Activated naive CD4-positive, alpha-beta T cell (primary cell): ENCODE measurements at places on chromosomes 1 and 21.

GRCh38 chr1:5659606-5660005, 332.6 kb downstream of the NPHP4 start:
- no peak for DNase-seq

GRCh38 chr21:34513129-34513675, 1.2 kb upstream of the KCNE1 start:
- DNase-seq, result no peak

GRCh38 chr21:41023936-41024335, 144.0 kb upstream of the BACE2 start:
- DNase-seq, result no peak

DNA sequence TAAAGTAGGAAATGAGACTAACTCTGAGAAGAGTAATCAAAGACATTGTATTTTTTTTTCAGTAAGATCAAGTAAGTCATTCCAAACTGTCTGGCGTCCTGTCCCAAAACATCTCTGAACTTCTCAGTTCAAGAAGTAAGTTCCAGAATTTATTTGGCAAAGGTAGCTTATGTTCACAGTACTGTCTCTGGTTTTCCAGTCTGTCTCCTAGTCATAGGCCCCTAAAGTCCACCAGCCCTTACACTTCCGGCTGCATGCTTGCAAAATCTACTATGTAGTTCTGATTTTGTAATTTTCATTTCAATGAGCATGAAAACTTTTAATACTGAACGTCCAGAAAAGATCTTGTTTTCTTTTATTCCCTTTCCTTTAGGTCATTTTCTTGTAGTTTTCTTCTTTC, 61.4 kb upstream of the S1PR1 start:
- no peak for DNase-seq

- DNase-seq, result no peak
These were observed 8.4 kb downstream of the PDE9A start for GRCh38 chr21:42661688-42662429.

DNA sequence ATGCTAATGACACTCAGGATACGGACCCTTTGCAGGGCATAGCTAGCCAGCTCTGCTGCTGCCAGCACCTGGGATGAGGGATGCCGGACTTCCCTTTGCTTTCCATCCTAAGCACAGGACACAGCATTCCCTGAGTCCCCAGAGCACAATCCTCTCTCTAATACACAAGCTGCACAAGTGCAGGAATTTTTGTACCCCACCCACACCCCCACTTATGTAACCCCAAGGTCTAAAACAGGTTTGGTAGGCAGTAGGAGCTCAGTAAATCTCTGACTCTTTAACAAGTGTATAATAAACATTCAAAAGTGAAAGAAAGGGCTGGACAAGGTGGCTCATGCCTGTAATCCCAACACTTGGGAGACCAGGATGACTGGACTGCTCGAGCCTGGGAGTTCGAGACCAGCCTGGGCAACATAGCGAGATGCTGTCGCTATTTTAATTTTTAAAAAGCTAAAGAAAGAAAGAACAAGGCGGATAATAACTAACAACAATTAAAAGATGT, 42.2 kb upstream of the IGSF3 start:
- DNase-seq, result no peak

GRCh38 chr1:97500760-97501159, 420.1 kb downstream of the DPYD start:
- DNase-seq, result no peak

- no peak for DNase-seq
These were observed 379 bp downstream of the RER1 start for GRCh38 chr1:2391931-2392509.

GRCh38 chr21:43816611-43817071, 27.3 kb downstream of the RRP1 start:
- DNase-seq, result no peak

- no peak for DNase-seq
These were observed 23.5 kb downstream of the S100A10 start for GRCh38 chr1:151970128-151970527.

DNA sequence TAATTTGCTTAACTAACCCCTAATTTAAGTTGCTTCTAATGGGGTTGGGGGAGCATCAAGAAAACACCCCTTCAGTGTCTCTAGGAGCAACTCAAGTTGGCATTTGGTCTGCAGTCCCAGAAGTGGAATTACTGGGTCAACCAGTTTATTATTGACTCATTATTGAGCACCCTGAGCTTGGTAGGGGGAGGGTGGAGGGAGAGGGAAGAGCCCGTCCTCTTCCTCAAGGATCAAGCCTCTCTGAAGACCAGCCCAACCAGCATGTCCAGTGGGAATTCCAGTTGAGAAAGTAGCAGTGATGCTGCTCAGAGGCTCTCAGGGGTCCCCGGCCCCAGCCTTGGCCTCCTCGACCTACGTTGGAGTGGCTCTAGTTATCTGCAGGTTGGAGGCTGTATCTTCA, 2.1 kb upstream of the PLA2G2F start:
- DNase-seq, result no peak

DNA sequence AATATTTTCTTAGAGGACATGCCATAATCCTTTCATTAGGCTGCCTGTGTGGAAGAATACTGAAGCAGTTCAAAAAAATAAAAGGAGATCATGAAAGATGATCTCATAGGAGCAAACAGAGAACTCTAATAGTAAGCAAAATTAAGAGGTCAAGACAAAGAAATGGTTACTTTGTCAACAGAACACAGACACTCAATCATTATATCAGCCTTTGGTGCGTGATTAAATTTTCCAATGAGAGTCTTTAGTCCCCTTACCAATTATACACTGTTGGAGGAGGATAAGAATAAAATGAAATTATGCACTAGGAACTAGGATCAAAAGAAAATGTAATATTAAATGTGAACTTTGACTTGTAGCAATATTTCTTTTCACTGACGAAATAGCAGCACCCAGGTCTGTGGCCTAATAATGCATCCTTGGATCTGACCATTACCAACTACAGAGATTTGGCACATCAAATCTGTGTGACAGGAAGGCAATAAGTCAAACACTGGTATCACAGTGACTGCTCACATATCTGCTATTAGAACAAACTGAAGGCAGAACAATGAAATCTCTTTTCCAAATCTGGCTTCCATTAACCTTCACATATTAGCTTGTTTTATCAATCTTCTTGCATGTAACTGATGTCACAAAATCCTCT, 1812.9 kb downstream of the PLA2G4A start:
- DNase-seq, result no peak

DNA sequence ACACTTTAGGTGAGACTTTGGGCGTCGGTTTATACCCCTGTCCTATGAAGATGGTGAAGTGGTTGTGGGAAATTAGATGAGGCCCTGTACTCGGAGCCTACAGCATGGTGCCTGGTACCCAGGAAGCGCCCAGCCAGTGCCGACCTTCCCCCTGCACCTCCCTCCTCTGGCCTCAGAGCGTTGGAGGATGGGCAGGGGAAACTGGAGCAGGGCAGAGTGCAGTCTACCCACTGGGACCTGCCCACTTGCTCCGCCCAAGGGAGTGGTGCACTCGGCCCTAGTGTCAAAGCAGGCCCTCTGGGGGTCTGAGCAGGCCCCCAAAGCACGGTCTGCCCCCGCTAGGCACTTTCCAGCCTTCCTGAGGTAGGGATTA, 13.0 kb upstream of the TTC22 start:
- DNase-seq, result no peak

DNA sequence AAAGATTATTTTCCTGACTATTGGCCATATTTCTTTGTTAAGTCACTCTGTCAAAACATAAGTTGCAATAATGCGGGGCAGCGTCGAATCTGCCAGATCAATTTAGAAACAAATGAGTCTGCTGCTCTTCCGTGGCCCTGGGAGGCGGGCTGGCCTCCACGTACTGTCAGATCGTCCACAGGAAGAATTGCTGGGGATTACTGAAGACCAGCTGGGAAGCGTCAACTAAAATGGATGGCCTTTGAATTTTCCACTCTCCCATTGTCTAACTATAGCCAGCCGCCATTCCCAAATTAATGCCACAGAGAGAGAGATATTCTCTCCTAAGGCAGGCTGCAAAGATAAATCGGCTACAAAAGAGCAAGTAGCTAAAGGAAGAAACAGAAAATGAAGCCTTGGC, 560.2 kb downstream of the SMYD3 start:
- DNase-seq, result no peak

DNA sequence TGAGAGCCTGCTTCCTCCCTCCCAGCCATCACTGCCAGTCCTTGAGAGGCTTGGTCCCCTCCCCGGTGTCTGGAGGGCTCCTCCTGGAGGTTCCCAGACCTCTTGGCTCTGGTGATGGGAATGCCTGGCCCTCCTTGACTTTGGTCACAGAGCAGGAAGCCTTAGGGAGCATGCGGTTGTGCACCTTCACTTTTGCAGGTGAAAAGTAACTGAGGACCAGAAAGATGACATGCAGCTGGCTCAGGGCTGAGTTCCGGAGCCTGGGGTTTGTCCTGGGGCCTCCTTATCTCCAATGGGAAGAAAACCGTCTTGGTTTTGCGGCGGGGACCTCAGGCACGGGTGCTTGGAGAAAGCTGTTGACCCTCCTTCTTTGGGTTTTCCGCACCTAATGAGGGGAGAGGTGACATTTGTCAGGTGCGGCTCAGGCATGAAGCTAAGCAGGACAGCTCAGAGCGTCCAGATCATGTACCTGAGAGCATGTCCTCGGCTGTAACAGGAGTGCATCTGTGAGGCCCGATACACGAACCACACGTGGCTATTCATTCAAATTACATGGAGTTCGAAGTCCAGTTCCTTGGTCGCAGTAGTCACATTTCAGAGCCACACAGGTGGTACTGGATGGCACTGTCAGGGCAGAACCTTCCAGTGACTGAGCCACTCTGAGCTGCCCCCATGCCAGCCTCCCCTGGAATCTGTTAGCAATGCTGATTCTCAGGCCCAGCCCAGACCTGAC, 608 bp upstream of the MX2 start:
- no peak for DNase-seq

DNA sequence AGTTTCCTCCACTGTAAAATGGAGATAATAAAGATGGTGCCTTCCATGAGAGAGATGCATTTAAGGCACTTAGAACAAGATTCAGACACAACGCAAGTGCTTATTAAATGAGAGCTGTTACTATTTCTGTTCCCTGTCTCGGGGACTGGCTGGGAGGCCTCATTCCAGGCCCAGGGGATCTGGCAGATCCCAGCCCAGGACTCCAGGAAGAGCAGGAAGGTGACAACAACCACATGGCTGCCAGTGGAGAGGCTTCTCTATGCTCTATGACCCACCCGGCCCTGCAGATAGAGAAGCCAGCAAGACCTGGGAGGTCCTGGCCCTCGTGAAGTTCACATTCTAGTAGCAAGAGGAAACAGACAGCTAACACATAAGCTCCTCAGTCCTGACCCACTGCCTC, 175.5 kb downstream of the ACTL8 start:
- DNase-seq, result no peak

DNA sequence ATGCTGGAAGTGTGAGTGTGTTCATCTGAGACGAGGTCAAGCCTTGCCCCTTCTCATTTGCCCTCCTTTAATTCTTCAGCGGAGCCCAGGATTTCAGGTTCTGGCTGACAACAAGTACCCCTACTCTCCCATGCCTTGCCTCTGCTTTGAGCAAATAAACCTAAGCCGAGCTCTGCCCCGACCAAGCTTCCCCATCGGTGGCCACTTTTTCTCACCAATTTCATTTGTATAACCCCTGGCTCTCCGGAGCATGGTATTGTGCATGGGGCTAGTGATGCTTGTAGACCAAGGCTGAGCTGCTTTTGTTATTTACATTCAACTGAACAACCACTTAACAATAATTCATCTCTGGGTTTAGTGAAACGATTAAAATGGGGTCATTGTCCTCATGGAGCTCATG, 100.2 kb upstream of the RAB3GAP2 start:
- DNase-seq, result no peak

GRCh38 chr1:33418811-33419210, 12.1 kb downstream of the PHC2 start:
- no peak for DNase-seq

- DNase-seq, result no peak
These were observed 7.6 kb upstream of the EIF4G3 start for GRCh38 chr1:21184276-21184675.

- no peak for DNase-seq
These were observed 187.2 kb upstream of the AJAP1 start for GRCh38 chr1:4467241-4467640.

GRCh38 chr1:174276087-174276486, 116.8 kb downstream of the RABGAP1L start:
- DNase-seq, result no peak

DNA sequence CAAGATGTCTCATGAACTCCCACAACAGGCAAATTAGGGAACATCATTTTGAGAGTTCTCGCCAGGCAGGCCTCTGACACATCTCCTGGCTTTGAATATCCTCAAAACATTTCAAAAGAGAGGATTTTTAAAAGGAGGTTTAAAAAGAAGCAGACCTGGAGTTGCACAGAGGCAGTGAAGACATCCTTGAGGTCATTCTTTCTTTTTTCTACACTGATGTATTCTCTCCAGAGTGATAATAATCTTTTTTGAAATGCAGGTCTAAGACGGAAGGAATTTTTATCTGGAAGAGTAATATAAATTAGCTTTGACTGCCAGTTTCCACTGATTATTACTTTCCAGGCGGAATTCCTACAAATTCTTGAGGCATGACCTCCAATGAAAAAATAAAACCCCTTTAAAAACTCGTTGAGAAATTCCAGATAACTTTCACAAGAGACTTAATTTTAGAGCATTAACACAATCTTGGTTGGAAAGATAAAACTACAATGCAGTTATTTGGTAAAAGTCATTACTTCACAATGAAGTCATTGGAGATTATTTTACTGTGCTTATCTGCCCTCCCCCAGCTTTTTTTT, 125.0 kb downstream of the LYPLAL1 start:
- no peak for DNase-seq

GRCh38 chr1:227774821-227775661, 39.8 kb downstream of the SNAP47 start:
- no peak for DNase-seq

DNA sequence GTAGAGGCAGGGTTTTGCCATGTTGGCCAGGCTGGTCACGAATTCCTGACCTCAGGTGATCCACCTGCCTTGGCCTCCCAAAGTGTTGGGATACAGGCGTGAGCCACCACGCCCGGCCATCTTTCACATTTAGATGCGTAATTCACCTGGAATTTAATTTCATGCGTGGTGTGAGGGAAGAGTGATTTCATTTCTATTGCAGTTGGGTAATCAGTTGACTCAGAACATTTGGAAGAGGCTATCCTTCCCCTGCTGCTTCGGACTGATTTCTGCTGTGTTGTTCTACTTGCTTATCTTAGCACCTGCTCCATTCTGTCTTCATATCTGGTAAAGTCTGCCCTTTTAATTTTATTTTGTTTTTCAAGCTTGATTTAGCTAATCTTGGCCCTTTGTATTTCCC, 19.1 kb downstream of the DIP2A start:
- no peak for DNase-seq
